ENCODE measurements at places on chromosomes 11 and 22.

DNA sequence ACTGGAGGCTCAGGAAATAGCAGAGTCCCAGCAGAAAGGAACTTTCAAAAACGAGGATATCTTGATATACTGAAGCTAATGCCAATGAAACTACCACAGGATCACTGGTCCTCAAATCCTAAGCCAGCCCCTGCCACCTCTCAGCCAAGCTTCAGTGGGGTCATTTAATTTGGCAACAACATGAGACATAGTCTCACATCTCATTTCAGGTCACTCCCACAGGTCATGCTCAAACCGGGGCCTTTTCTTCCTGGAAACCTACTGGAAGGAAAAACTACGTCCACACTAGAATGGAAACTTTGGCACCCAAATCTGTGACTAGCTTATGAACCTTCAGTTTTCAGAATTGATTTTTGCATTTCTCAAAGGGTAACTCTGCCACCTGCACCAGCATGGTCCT lies 61.9 kb upstream of the CYP2D6 start:
- DNase-seq = no peak

GRCh38 chr11:60370811-60371298 lies 7.5 kb upstream of the MS4A7 start:
- DNase-seq = no peak

DNA sequence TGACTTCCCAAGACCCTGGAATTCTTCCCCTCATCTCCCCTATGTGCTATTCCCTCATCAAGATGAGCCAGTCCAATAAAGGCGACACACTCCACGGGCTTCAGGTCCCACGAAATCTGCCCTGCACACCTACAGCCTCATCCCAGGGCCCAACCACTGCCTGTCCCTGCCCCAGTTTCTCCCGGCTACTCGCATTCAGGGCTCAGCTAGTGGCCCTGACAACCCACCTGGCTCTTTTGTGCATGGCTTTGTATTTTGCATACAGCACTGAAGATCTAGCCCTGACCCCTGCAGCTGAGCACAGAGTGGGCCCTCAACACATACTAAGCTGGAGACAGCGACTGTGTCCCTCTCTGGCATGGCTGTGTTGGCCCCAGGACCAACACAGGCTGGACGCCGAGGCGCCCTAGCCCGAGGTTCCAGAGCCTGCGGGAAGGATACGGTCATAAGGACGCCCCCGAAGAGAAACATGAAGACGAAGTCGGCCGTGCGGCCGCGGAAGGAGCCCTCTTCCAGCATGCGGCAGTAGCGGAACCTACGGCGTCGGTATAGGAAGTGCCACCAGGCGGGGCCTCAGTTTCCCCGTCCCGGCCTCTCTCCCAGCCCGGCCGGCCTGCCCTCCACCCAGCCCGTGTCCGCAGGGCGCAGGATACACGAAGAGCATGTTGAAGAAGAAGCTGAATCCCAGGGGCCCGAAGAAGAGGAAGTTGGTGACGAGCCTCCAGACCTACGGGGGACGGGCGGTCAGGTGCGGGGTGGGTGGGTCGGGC lies 710 bp downstream of the DERL3 start:
- peak; percentile 60 for DNase-seq

DNA sequence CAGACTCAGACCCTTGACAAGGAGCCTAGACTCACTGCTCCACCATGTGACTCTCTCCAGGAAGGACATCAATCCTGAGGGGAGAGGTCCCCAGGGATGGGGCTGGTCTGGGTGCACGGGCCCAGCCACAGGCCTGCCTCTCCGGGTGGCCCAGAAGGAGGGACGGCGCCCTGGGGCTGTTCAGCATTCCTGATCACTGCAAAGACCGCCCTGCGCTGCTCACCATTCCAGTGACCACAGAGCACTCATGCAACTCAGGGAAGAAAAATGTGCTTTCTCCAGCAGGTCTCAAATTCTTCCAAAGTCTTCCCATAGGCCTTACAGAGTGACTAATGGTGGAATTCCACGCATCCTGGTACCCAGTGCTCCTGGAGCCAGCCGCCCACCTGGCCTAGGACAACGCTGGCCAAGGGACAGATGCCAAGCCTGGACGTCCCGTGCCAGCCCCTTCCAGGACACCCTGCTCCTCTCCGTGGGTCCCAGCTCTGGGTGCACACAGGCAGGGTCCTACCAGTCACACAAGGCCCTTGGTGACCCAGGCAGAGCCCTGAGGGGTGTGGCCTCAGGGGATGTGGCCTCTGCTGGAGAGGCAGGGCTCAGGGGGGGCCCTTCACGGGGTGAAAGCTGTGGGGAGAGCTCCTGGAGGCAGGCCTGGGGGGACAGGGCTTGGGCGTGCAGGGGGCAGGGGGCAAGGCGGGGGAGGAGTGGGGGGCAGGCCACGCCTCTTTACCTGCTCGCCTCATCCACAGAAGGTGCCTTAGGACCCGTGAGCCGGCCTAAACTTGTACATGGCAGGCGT lies 178.8 kb downstream of the IGLL1 start:
- no peak for DNase-seq

GRCh38 chr11:35615921-35616900 lies 2.0 kb upstream of the FJX1 start:
- DNase-seq = peak; percentile 62

DNA sequence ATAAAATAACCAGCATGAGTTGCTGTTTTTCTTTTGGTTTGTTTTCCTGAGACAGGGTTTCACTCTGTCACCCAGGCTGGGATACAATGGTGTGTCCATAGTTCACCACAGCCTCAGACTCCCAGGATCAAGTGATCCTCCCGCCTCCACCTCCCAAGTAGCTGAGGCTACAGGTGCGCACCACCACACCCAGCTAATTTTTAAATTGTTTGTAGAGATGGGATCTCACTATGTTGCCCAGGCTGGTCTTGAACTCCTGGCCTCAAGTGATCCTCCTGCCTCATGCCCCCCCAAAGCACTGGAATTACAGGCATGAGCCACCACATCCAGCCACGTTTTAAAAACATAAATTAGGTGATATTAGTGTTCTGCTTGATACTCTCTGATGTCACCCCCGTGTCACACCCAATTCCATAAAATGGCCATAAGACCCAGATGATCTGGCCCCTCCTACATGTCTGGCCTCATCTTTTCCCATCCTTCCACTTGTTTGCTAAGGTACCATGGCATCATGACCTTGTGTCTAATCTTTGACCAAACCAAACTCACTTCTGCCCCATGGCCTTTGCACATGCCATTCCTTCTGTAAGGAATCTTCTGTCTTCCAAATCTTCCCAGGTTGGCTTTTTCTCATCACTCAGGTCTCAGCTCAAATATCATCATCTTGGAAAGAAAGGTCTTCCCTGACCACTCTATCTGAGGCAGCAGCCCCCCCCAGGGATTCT lies 6.3 kb downstream of the SIK3 start:
- DNase-seq = no peak

GRCh38 chr22:39264349-39265038 lies 19.7 kb upstream of the PDGFB start:
- no peak for DNase-seq

DNA sequence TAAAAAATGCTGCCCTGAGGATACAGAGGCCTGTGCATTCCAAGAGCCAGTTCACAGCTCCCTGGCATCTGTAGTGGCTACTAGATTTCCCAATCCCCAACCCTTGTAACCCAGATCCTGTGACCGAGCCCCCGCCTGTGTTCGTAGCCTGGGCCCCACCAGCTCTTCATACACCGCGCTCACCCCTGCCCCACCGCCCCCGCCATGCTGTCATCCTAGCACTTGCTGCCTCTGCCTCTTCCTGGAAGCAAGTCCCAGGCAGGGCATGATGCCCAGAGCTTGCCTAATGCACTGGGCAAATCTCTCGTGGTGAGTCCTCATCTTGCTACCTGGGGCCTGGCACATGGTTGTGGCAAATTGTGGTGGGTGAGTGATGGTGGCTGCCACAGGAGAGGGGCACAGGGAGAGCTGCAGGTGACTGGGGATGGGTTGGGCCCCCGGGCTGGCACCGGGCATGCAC lies 7.1 kb downstream of the MGAT3 start:
- DNase-seq = no peak

- DNase-seq = peak; percentile 55
Observed at GRCh38 chr22:50074551-50075530, 10.4 kb downstream of the MLC1 start.

DNA sequence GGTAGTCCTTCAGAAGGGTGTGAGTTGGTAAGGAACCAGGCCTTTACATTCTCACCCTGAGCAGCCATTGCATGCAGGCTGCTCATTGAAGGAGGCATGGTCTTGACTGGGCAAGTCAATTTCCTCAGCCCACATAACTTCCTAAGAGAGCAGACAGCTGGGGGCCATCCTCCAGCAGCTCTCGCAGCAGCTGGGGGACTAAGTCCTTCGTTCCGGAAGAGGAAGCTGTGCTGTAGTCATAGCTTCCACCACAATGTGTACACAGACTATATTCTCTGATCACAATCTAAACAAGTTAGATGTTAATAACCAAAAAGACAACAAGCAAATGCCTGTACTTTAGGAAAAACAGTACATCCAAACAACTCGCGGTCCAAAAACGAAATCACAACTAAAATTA lies 30.1 kb upstream of the MPPED1 start:
- no peak for DNase-seq

GRCh38 chr11:96019810-96020747 lies 96.2 kb upstream of the MTMR2 start:
- DNase-seq = no peak

DNA sequence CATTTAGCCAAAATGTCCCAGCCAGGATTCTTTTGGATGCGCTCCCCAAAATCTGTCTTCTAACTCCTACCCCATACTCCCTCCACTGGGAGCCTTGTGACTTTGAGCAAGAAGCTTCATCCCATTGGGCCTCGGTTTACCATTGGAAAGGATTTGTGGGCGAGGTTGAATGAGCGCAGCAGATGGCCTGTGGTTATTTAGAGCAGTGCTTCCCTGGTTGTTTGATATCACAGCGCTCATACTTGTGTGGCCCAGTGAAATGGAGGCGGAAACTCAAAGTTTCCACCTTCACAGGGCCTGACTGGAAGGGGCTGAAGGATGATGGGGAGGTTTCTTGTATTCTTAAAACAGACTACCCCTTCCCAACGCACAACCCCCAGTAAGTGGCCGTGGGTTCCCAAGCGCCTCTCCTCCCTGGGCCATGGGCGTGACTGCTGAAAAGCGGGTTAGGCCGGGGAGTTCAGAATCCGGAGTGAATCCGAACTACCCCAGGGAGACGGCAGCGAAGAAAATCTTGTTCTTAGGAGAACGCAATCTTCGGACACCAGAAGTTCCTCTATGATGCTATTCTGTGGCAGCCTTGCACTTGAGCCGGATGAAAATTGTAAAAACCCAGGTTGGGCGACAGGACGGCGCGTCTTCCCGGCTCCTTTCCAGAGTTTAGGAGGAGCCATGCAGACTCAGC lies 1.2 kb upstream of the ATF4 start:
- no peak for DNase-seq

DNA sequence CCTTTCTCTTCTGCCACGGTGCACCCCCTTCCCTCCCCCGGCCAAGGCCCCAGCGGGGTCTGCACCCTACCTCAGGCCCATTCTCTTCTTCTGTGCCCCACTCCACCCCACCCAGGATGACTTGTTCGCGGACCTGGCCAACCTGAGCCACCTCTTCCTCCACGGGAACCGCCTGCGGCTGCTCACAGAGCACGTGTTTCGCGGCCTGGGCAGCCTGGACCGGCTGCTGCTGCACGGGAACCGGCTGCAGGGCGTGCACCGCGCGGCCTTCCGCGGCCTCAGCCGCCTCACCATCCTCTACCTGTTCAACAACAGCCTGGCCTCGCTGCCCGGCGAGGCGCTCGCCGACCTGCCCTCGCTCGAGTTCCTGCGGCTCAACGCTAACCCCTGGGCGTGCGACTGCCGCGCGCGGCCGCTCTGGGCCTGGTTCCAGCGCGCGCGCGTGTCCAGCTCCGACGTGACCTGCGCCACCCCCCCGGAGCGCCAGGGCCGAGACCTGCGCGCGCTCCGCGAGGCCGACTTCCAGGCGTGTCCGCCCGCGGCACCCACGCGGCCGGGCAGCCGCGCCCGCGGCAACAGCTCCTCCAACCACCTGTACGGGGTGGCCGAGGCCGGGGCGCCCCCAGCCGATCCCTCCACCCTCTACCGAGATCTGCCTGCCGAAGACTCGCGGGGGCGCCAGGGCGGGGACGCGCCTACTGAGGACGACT lies 15.9 kb downstream of the RTN4RL2 start:
- peak; percentile 67 for DNase-seq

- DNase-seq = peak; percentile 64
Observed at GRCh38 chr22:33853200-33854097, 66.8 kb downstream of the LARGE1 start.

- no peak for DNase-seq
Observed at GRCh38 chr11:122823564-122823963, 14.7 kb upstream of the CRTAM start.

Measured in GM23338 (cell line).